Activated naive CD8-positive, alpha-beta T cell treated with anti-CD3 and anti-CD28 coated beads, Interleukin-2, amount 10 ng/mL, durations not matched to agents 7 days and 5 days (primary cell): ENCODE measurements at places on chromosomes 6 and 20. TPM values are rescaled to one million over a fixed set of nuclear protein-coding genes. Genes with fewer than 3 reads are reported as not detected.
A peak's percentile ranks its signal among the peaks of the same experiment; 100 is the strongest.

- DNase-seq: no peak
Measured at GRCh38 chr6:108651340-108652227, 90.9 kb downstream of the FOXO3 start.

- DNase-seq: no peak
Measured at GRCh38 chr6:101776919-101777350, 383.4 kb downstream of the GRIK2 start.

- DNase-seq: no peak
Measured at GRCh38 chr6:3569816-3570215, 113.0 kb upstream of the SLC22A23 start.

- DNase-seq: no peak
Measured at GRCh38 chr20:59385480-59385879, 85.1 kb downstream of the EDN3 start.

GRCh38 chr6:113122060-113122459 is 735.1 kb upstream of the MARCKS start:
- no peak for DNase-seq

- DNase-seq: peak; percentile 63
Measured at GRCh38 chr6:159042003-159042825, 2.6 kb downstream of the TAGAP start.

GRCh38 chr6:138219398-138219797 is 1.1 kb upstream of the PBOV1 start:
- no peak for DNase-seq

Gene GSTA2
- total RNA-seq: not detected

Gene PLAGL2
- total RNA-seq: 20.4 TPM

Gene BPIFB1
- total RNA-seq: not detected

DNA sequence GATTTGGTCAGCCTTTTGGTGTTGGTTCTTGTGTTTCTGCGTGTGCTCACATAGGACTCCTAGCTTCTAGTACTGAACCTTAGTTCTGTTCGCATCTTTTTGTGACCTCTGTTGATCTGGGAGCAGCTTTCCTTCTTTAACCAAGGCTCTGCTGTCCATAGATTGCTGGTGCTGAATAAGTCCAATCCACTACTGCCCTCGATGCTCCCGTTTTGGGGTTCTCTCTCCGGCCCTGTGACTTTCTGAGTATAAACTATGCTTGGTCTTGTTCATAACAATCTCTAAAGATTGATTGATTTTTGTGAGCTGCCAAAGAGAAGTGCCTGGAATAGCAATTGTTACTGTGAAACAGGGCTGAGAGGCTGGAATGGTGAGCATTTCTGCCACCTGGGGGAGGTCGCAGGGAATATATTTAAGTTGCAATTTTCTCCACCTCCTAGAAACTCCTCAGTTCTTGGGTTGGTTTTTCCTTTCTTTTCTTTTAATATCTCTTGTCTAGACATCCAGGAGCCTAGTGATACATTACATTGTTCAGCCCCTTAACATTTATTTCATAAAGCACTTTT is 422.9 kb upstream of the CHD6 start:
- DNase-seq: no peak

Gene PNPLA1
- not detected for total RNA-seq

Gene SIRPD
- 0.31 TPM for total RNA-seq

GRCh38 chr6:3355358-3356055 is 96.8 kb downstream of the PSMG4 start:
- no peak for DNase-seq

DNA sequence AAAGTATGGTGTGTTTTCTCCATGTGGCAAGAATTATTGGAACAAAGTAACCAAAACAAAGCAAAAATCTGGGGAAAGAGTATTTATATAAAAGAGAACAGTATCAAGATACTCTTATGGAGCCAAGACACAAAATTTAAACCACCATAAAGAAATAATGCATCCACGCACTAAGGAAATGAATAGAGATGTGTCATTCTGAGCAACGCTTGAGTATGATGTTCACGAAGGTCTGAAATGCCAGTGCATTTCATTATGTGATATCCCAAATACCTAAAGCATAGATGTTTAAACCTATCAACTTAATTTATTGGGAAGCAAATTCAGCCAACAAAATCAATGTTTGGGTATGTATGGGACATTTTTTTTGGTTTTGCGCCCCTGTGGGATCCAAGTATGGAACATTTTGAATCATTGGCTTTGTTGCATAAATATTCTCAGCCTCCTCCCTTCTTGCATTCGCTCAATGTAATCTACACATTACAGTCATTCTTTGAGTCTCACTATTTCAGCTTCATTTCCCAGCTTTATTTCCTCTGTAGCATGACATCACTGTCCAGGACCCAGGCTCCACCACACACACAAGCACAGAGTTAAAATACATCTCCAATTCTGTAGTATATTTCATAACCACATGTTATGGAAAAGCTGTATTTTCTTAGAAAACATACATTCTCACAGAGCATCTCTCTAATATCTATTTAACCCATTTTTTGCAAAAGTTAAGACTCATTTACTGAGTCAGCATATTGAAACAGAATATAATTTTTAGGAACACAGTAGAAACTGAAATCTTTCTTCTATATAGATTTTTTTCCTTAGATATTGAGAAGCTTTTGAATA is 11.6 kb upstream of the MOXD1 start:
- DNase-seq: no peak

DNA sequence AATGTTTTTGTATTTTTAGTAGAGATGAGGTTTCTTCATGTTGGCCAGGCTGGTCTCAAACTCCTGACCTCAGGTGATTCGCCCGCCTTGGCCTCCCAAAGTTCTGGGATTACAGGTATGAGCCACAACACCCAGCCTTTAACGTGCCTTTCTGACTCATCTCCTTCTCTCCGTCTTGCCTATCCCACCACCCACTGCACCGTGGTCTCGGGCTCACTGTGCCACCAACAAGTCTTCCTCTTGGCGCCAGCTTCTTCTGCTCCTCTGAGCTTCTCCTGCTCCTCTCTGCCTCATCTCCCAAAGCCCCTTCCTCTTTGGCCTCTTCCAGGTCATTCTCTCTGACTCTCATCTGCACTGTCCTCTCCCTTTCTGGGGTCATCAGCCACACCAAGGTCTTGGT is 41.0 kb downstream of the TMEM242 start:
- no peak for DNase-seq

Gene SLC35A1
- 14.1 TPM for total RNA-seq

Gene ASIP
- not detected for total RNA-seq

Gene SLC22A1
- total RNA-seq: 1.8 TPM

Gene KHDC1
- 5.0 TPM for total RNA-seq

Gene C6orf132
- total RNA-seq: 0.08 TPM

Gene CRISP3
- not detected for total RNA-seq

- DNase-seq: no peak
Measured at GRCh38 chr6:125339653-125340052, 37.9 kb upstream of the HDDC2 start.

GRCh38 chr6:4280707-4281106 is 145.3 kb upstream of the ECI2 start:
- no peak for DNase-seq

Gene IL20RA
- not detected for total RNA-seq

- no peak for DNase-seq
Measured at GRCh38 chr20:50311308-50312001, 120.8 kb downstream of the CEBPB start.

DNA sequence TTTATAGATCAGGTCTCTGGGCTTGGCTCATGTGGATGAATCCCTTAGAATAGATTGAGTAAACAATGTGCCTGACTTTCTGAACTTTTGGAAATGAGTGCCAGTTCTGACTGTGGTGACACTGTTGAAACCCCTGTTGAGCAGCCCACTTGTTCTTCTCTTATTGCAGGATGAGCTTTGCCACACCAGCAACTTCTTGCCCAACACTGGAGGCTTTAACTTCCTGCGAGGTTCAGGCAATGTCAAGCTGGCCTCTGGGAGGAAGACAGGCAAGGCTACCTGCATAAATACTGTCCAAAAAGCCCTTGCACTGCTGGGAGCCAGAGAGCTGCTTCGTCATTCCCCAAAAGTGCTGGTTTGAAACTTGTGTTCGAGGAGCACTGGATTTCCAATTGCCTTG is 32.8 kb upstream of the SMIM8 start:
- no peak for DNase-seq

Gene PLTP
- total RNA-seq: 2.9 TPM

Gene SOX18
- total RNA-seq: 0.30 TPM

Gene COL9A3
- total RNA-seq: 0.82 TPM

DNA sequence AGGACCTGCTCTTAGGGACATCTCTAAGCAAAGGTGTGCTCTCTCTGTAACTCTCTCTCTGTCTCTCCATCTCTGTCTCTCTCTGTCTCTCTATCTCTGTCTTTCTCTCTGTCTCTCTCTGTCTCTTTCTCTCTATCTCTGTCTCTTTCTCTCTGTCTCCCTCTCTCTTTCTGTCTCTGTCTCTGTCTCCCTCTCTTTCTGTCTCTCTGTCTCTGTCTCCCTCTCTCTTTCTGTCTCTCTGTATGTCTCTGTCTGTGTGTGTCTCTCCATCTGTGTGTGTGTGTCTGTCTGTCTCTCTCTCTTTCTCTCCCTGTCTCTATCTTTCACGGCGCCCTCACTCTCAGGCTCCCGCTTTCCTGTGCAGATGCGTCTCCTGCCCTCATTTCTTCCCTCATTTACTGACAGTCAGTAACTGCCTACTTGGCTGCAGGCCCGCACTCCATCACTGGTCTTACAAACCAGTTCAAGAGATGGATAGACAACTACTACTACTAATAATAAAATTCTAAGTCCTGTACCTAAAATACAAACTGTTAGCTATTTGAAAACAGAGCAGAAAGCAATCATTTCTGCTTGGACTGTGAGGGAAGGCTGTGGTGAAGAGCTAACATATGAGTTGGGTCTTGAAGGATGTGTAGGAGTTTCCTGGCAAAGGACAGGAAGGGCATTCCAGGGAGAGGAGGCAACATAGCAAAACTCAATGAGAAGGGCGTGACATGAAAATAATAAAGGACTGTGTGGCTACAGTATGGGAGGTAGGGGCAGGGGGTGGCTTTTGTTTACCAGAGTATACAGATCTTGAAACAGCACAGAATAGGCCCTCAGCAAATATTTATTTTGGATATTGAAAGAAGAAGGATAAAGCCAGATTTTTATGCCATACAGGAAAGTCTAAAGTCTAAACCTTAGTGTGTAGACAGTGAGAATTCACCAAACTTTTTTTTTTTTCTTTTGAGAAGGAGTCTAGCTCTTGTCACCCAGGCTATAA is 67.8 kb upstream of the TAB2 start:
- DNase-seq: no peak

GRCh38 chr6:34953061-34954025 is 64.3 kb downstream of the ANKS1A start:
- no peak for DNase-seq

Gene NCOA7
- 58.6 TPM for total RNA-seq

DNA sequence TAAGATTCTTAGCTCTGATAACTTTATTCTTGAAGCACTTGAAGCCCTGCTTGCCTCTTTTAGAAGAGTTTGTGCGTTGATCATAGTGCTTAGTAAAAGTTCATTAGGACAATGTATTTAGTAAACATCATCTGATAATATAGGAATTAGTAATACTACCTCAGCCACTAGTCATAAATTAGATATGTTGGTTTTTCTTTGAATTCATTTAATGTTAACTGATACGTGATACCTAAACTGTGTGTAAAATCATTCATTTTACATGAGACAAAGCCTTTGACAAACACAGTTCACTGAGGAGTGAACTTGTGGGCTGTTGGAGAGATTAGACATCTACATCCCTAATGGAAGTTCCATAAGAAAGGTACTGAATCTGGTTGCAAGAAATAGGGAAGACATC is 91.6 kb downstream of the RNF217 start:
- DNase-seq: no peak

DNA sequence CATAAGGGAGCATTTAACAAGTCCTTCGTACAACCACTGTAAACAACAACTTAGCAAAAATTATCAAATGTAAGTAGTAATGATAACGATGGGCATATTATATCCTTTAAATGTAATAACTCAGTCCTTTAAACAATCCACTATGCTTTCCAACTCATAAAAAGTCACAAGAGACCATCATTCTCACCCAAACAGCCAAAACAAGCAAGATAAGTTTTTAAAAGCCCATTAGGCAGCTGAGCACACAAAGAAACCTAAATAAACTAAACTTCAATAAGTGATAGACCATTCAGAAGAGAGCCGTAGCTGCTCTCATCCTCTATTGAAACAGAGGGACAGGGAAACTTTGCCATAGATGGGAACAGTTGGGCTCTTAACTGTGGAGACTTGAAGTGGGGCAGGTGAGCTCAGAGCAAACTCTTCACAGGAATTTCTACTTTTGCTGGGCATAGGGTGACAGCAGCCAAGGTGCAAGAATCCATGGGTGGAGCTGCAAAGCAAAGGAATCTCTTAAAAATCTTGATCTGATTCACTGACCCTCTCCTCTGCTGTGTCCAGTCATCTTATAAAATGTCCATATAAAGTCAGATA is 22.5 kb downstream of the RAB22A start:
- no peak for DNase-seq

DNA sequence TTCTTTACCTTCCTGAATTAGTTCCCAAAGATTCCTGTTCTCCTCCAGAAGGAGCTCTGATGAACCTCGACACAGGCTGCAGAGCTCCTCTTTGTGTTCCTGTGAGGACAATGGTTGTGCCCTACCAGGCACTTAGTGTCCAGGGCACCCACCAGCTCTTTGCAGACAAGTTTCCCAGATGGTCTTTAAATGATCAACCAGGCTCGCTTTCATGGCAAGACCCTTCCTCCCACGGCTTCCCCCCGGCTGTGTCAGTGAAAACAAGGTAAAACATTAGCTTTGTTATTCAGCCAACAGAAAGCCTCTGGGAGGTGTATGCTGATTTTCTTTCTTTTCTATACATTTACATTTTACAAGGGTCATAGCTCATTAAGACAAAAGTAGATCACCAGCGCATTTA is 32.3 kb upstream of the CNKSR3 start:
- no peak for DNase-seq

DNA sequence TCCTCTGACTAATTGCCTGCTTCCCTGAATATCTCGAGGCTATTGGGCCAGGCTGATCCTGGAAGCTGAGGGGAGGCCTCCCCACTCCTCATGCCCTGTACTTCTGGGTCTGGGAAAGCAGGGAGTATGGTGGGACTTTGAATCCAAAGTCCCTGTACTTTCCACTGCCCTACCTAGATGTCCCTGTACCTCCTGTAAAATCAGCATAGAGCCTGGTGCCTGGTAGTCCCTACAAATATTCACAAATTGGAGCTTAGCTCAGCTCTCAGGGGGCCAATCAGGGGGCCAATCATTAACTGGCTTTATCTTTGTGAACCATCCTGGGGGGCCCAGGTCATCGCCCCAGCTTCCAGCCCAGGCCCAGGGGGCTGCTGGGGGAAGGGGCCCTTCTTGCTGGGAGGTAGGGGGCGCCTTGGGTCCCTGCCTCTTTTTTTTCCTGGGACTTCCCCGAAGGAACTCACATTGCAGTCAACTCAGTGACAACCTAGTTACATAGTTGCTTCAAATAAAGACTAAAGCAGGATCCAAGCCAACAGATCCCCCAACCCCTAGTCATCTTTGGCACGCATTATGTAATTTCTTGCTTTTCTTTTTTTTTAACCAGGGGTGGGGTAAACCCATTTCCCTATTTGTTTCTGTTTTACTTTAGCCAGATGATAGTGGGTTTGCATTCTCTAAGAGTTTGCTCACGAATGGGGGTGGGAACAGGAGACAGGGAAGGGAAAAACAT is 6.9 kb upstream of the VEGFA start:
- no peak for DNase-seq

- no peak for DNase-seq
Measured at GRCh38 chr20:54172532-54172855, 1.3 kb downstream of the CYP24A1 start.
